NCI-H2081 treated with DMSO at 0.1 percent for 48 hours (cell line): ENCODE measurements at places on chromosomes 16 and 17.

DNA sequence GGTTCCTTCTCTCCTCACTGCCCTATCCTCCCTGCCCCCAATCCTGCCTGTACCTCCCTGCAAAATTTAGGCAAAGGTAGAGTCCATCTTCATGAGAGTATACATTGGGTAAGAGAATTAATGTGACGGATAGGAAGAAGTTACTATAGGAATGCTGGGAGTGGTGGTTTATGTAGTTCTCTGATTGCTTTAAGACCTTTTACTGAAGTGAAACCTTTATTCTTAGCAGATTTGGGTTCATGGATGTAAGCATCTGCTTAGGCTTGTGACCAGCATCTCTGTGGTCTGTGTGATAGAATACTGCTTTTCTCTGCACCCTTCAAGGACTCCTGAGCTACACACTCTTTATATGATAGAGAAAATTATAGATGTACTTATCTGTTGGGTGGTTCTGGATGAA lies 127.3 kb downstream of the PRKCA start:
- DNase-seq: no peak

- DNase-seq: no peak
These were observed 12.5 kb downstream of the TOM1L2 start for GRCh38 chr17:17959520-17960361.

- DNase-seq: no peak
These were observed 24.8 kb downstream of the CCR7 start for GRCh38 chr17:40540448-40540847.

GRCh38 chr16:35559911-35560636 lies 2100.7 kb downstream of the TP53TG3F start:
- DNase-seq: peak; percentile 64

GRCh38 chr16:65919986-65920376 lies 446.5 kb upstream of the CDH5 start:
- DNase-seq: no peak

- no peak for DNase-seq
These were observed 16.1 kb upstream of the GSDMA start for GRCh38 chr17:39946551-39947330.

- DNase-seq: no peak
These were observed 15.8 kb downstream of the GPR142 start for GRCh38 chr17:74383141-74383540.

GRCh38 chr17:6548034-6548433 lies 8.3 kb downstream of the PITPNM3 start:
- no peak for DNase-seq

- DNase-seq: no peak
These were observed 73.7 kb upstream of the CHMP6 start for GRCh38 chr17:80917716-80918560.

DNA sequence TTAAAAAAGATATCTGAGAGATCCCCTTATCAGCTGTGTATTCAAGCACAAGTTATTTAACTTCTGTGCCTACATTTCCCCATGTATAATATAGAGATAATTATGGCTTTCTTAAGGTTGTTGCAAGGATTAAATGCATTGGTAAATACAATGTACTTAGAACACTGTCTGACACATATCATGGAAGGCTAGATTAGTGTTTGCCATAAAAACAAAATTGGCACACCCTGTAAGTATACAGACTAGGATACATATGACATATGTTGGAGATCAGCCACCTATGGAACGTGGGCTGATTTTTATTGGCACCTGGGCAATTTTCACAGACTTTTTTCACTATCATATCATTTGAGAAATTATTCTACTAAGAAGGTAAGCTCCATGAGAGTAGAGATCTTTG lies 2.2 kb downstream of the PMFBP1 start:
- DNase-seq: no peak
